Effector memory CD4-positive, alpha-beta T cell (primary cell): ENCODE measurements at places on chromosomes 11 and 22.
A peak's percentile ranks its signal among the peaks of the same experiment; 100 is the strongest.

DNA sequence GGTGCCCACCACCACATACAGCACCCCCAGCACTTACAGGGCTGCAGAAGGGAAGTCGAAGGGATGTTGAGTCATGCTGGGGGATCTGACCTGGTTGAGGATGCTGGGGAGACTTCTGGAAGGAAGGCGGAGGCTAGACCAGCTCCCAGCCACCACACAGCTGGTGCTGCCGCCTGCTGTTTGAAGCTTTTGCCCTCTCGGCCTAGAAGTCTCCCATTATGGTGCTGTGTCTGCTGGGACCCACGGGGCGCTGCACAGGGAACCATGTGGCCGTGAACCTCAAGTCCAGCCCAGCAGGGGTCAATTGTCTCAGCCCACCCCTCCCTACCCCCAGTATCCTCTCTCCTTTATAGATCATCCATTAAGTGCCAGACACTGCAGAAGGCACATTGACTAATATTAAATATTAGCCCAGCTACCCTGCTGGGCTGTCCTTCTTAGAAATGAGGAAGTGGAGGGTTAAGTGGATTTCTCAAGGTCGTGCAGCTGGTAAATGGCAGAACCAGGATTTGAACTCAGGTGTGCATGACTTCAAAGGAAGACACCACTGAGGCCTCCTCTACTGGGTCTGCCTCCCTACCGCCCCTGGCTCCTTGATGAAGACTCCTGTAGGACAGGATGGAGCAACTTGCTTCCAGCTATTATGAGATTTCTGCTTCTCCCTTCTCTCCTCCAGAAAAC is 49.7 kb downstream of the CYTH4 start:
- DNase-seq, result no peak

DNA sequence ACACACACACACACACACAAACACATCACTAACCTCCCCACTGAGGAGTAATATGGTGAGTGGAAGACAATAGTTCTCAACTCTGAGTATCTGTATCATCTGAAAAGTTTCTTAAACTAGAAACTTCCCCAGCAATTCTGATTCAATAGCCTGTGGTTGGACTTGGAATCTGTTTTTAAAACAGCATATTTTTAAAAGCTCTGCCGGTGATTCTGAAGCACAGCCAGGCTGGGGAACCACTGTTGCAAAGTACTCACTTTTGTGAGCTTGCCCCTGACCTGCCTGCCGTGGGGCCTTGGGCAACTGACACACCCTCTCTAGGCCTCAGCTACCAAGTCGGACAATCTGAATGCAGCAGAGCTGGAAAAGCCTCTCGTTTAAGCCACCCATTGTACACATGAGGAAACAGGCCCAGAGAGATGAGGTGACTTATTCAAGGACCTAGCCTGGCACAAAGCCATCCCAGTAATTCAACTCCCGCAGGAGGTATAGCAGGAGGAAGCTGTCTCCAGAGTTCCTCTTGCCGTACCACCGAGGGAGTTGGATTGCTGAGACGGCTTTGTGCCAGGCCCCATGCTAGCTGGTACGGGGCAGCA is 8.9 kb downstream of the SLC15A3 start:
- no peak for DNase-seq

- no peak for DNase-seq
Measured at GRCh38 chr11:10038521-10039302, 255.3 kb downstream of the SBF2 start.

DNA sequence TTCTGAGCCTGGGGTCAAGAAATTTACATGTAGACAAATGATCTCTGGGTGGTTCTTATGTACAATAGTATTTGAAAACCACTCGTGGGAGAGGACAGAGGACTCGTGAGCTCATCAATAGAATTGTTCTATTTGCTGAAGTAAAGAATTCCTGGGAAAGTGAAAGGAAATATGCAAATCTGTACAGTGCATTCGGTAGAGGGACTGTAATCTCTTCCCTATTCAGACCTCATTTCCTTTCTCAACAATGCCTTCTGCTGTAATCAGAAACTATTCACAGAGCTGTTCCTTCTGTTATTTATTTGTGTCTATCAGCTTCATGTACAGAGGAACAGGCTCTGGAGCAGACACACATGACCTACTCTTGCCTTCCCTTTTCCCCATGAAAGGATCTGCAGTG is 709.4 kb upstream of the KIRREL3 start:
- no peak for DNase-seq

DNA sequence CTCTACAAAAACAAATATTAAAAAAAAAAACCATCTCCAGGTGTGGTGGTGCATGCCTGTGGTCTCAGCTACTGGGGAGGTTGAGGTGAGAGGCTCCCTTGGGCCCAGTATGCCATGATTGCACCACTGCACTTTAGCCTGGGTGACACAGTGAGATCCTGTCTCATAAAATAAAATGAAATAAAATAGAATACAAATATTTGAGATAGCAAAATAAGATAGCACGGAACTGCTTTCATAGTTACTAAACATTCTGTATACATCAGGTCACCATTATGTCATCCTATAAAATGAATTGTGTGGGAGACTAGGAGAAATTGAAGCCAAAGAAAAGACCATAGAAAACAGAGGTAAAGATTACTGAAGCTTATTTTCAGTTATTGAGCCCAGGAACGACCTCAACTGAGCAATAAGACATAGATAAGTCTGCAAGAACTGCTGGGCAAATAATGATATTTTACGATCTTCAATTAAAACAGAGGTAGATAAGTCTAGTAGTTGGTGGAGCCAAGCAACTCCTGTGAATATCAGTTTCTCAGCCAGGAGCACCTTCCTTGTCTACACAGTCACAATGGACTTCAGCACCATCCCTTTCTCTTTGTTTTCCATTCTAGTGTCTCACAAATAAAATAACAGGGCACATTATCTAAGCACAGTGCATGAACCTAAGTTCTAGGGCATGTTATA is 9.9 kb downstream of the OR5M11 start:
- no peak for DNase-seq

- no peak for DNase-seq
Measured at GRCh38 chr22:42925598-42925997, 68.5 kb upstream of the ARFGAP3 start.

DNA sequence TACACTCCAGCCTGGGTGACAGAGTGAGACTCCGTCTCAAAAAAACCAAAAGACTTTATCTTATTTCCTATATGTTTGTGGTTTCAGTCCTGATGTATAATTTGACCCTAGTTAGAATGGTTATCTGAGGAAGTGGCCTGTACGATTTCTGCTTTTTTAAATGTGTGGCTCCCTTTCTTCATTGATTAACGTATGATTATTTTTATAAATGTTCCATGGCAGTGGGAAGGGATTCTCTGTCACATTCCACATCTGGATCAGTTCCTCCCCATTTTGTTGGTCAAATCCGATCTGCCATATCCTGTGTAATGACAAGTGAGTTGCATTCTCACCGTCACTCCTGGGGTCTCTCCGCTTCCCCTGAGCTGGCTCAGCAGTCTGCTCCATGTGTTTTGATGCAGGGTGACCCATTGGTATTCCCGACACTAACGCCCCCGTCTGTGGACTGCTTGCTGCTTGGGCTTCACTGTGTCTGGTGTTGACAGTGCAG is 20.3 kb downstream of the NEAT1 start:
- DNase-seq, result no peak

DNA sequence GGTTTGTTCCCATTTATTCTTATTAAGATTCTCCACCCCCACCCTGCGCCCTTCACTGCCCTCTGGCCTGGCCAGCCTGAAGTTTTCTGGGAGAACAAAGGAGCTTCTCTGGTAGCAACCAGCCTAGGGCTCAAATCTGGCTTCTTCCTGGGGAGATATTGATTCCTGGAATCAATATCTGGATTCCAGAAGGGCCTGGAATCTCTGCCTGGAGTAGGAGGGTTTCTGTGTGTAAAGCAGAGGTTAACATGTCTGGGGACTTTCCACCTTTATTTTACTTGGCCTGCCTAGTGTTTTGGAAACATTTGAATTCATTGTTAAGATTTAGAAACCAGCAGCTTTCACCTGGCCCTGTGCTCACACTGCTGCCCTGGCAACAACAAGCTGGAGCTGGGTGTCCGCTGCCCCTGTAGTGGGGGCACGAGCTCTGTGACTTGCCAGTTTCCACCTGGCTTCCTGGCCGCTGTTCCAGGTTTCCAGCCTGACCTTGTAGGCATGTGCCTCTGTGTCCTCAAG is 5.5 kb downstream of the C11orf91 start:
- DNase-seq, result no peak

- DNase-seq, result no peak
Measured at GRCh38 chr11:95584180-95584579, 205.4 kb downstream of the FAM76B start.

DNA sequence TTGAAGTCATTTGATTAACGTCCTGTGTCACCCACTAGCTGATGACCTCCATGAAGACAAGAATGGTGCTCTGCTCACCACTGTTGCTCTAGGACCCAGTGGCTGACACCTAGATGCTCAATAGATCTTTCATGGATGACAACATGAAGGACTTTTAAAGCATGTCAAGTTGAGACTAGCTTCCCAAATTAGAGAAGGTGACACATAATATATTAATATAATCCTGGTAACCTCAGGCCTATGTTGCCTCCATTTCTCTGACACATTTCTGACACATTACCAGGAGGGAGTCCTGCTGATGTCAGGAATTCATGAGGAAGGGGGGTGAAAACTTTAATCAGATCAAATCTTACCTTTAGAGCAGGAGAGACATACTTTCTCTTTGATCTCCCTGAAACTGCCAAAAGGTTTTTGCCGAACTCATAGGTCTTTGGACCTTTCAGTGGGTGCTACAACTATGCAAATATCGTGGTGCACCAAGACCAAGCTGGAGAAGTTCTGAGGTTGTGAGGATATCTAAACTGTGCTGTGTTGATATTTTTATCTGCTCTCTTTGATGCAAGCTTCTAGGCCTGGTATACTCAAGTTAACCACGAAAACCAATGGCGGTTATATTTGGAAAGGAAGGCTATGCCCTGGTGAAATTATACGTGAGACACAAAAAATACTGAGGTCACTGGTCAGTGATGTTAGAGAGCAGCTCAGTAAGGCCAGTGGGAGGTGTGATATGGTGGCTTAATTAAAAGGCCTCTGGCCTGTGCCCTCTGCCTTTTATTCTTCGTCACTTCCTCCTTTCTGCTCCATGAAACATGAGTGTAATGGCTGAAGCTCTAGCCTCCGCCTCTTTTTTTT is 13.2 kb upstream of the AMPD3 start:
- no peak for DNase-seq

GRCh38 chr22:19620742-19621371 is 93.4 kb upstream of the SEPTIN5 start:
- no peak for DNase-seq

DNA sequence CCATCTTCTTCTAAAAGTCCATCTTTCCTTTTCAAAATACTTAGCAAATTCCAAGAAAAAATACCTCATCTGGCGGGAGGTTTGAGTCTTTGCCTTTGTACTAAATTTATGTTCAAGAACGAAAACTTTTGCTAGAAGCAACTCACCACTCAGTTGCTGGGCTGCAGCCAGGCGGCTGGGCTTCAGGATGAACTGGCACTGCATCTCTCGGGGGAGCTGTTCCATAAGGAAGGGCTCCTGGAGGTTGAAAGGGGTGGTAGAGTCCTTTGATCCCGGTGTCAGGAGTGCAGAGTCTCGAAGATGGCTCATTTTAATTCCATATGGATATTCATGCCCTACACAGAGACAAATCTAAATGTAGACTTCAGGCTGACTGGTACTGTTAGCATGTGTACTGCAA is 105.8 kb downstream of the ARHGAP20 start:
- no peak for DNase-seq

DNA sequence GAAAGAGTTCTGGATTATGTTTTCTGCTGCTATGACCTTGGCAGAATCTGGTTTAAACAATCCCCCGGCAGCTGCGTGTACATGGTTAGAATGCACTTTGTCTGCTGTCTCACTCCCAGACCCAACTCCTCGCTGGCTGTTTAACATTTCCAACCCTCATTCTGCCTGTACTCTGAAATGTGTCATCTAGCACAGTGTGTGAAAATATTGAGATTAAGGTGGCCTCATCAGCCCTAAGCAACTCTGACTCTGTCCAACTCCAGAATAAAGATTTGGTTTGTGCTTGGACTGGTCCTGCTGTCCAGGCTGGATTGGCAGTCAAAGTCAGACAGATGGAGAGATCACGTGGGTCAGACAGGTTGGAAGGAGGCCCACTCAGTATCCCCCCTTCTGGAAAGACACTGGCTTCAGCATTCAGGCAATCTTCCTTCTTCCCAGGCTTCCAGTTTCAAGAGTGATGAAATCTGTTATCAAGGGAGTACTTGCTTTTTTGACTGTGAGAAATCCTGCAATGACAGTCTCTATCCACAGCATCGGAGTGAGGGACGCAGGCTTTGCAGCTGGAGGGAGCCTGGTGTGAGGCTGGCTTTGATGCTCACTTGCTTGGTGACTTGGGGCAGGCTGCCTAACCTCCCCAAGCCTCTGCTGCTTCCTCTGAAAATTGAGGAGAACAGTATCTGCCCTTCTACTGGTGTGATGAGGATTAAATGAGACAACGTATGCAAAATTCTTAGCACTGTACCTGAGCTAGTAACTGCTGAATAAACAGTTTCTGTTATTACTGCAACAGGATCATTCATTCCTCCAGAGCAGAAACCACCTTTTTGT is 29.8 kb downstream of the ABTB2 start:
- no peak for DNase-seq

- DNase-seq, result no peak
Measured at GRCh38 chr11:67345920-67346819, 7.2 kb downstream of the POLD4 start.

DNA sequence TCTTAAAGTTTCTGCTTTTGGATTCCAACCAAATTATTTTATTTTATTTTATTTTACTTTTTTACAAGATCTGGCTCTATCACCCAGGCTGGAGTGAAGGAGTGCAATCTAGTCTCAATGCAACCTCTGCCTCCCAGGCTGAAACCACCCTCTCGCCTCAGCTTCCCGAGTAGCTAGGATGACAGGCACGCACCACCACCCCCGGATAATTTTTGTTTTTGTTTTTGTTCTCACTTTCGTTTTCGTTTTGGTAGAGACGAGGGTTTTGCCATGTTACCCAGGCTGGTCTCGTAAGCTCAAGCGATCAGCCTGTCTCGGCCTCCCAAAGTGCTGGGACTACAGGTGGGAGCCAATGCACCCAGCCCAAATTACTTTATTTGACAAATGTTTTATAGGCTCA is 219.8 kb downstream of the ETS1 start:
- peak; percentile 13 for DNase-seq

- DNase-seq, result no peak
Measured at GRCh38 chr11:73087730-73088129, 54.4 kb downstream of the FCHSD2 start.

- no peak for DNase-seq
Measured at GRCh38 chr11:65611758-65612603, 2.0 kb downstream of the MAP3K11 start.

GRCh38 chr11:128491195-128491936 is 96.0 kb downstream of the ETS1 start:
- DNase-seq, result no peak
